ENCODE measurements at places on chromosomes 6 and 20.

GRCh38 chr6:167058261-167058660 is 59.1 kb downstream of the CEP43 start:
- no peak for DNase-seq

GRCh38 chr20:62716198-62716940 is 7.7 kb downstream of the NTSR1 start:
- DNase-seq: no peak

DNA sequence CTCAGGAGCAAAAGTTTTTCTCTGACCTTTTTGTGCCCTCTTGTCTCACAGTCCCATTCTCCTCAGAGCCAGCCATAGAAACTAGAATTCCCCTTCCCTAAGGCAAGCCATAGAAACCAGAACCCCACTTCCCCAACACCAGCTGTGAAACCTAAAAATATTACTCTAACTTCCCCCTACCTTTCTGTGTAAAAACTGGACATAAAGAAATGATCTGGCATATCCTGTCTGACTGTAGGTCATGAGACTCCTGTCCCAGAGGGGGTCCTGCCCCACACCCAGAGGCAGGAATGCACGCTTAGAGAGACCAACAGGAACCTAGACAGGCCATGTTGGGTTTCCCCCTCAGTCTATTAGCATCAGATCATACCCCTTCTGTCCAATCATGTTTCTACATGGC is 140.6 kb upstream of the SLC22A16 start:
- DNase-seq: no peak

GRCh38 chr6:152863618-152864326 is 113.2 kb downstream of the VIP start:
- DNase-seq: peak; percentile 57

- no peak for DNase-seq
These were observed 43.4 kb downstream of the RALY start for GRCh38 chr20:34037121-34037520.

- DNase-seq: no peak
These were observed 735.1 kb upstream of the MARCKS start for GRCh38 chr6:113122060-113122459.

DNA sequence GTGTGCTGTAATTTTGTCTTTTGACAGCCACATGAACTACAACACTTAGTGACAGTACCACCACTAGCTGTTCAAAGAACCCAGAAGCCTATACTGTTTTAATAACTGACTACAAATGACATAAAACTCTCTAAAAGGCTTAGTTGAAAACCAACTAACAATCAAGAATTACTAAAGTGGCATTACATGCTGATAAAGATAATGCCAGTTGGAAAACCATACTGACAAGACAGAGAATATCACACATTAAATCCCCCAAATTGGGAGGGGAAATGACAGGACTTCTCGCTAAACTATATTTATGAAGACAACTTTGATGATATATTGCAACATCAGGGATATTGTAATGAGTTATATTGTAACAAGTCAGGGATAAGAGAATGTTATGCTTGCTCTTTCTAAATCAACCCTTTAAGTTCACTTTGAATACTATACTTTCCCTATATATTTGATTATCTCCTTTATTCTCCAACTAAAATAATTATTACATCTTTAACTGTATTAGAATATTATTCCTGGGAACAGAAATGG is 6.2 kb downstream of the NCOA5 start:
- DNase-seq: no peak

- no peak for DNase-seq
These were observed 72.5 kb upstream of the UST start for GRCh38 chr6:148674306-148674705.

- DNase-seq: no peak
These were observed 14.6 kb upstream of the LTV1 start for GRCh38 chr6:143828572-143828971.

GRCh38 chr6:54646069-54646950 is 200.3 kb upstream of the FAM83B start:
- no peak for DNase-seq

GRCh38 chr20:63703471-63703975 is 4.3 kb downstream of the ARFRP1 start:
- no peak for DNase-seq

DNA sequence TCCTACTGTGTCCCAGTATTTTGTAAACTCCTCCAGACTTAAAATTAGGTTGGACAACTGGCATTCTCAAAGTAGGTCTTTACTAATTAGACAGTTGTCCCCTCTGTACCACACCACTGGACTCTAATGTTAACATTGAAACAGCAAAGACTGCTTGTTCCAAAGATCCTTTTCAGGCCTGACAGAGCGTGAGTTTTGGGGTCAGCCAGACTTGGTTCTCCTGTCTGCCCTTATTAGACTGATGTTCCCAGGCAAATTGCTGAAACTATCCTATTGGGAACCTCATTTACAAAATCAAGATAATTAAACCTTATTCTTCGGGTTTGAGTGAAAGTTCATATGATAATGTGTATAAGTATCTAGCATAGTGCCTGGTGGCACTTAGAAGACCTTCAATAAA is 3.7 kb upstream of the BICRAL start:
- DNase-seq: no peak

- no peak for DNase-seq
These were observed 152.1 kb upstream of the RNF24 start for GRCh38 chr20:4167261-4168021.

- peak; percentile 86 for DNase-seq
These were observed 2.4 kb downstream of the B3GALT4 start for GRCh38 chr6:33279257-33279695.

DNA sequence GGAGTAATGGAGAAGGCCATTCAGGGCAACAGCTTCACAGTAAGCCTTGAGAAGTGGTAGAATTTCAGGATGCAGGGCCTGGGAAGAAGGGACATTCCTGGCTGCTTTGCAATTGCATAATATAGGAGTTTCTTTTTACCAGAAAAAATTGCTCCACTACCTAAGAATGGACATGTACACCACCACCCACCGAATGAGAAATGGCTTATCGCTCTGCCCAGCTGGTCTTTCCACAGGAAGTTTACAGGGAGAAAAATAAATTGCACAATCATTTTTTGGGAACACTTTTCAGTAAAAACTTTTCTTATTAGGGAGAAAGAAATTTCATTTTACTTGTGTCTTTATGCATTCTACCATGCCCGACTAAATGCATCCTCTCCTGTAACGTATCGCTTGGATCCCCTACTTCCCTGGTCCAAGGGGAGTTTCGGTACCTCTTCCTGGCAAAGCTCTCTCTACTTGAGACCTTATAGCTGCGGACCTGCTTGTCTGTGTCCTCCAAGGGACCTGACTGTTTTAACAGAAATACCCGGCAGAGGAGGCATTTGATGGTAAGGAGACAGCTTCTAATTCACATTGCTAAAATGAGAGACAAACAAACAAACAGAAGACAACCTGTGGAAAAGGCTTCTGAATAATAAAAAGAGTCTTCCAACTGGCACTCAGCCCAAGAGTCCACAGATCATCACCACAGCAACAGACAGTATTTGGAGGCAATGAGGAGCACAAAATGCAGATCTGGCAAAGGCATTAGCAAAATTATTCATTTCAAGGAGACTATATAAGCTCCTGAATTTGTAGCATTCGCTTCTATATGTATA is 54.2 kb downstream of the MAP3K5 start:
- peak; percentile 28 for DNase-seq

DNA sequence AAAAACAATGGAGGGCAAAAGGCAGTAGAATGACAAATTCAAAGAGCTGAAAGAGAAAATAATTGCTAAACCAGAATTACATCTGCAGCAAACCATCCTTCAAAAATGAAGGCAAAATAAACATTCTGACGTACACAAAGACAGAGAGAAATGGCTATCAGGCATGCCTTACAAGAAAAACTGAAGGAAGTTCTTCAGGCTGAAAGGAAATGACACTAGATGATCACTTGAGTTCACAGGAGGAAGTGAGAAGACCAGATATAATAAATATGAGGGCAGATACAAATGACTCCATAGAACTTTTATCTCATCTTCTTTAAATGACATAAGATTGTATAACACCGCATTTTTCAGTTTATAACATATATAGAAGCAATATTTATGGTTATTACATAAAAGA is 30.0 kb downstream of the DZANK1 start:
- DNase-seq: no peak

DNA sequence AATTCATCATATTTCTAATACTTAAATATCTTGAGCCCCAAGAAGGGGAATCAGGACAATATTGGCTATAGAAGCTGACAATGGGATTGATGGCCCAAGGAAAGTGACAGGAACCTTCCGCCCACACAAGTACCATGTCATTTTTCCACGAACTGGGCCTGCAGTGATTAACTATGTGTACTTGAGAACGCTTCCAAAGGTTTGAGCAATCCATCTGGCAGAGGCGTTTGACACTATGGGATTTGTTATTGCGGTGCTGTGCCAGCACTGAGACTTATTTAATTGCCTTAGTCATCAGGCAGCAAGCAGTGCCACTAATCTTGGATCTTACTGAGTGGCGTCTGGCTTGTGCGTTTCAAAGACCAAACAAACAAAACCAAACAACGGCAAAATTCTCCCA is 135.6 kb upstream of the UST start:
- DNase-seq: peak; percentile 21

Data from cerebellum (tissue), 4 donors.